ENCODE measurements at places on chromosomes 5 and 9. TPM values are rescaled to one million over a fixed set of nuclear protein-coding genes. Genes with fewer than 3 reads are reported as not detected.

- H3K27ac ChIP-seq = no peak overlapping the region
- peaks cover 13% of the 10 kb centered on the region for H3K4me1 ChIP-seq
- H3K27me3 ChIP-seq = peaks cover 5% of the 10 kb centered on the region
- H3K36me3 ChIP-seq = no peaks in the 10 kb centered on the region
- no peak for DNase-seq
These were observed 11.4 kb upstream of the GRIN1 start for GRCh38 chr9:137127301-137128157.

DNA sequence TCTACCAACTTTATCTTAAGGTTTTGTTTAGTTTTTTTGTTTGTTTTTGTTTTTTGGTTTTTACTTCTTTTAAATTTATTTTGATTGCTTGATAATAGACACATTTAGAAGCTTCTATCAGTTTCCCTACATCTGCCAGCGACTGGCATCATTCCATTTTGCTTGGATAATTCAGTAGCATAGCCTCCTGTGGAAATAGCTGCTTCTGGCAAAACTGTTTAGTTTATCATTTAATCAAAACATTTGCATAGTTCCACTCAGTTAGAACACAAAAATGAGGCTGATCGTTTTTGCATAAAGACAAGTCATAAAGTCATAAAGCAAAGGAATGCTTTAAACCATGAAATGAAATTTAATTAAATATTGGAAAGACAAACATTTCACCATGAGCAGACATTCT, 133.7 kb upstream of the NFIL3 start:
- H3K27ac ChIP-seq = no peak overlapping the region
- no peaks in the 10 kb centered on the region for H3K27me3 ChIP-seq
- no peaks in the 10 kb centered on the region for H3K36me3 ChIP-seq

The RANBP3L gene
- 0.17 TPM for total RNA-seq

The WDR31 gene
- 6.9 TPM for total RNA-seq

The HACD4 gene
- 0.45 TPM for total RNA-seq
